ENCODE measurements at places on chromosomes 2 and 18. TPM values are rescaled to one million over a fixed set of nuclear protein-coding genes. Genes with fewer than 3 reads are reported as not detected.

EPAS1 gene
- total RNA-seq: 132 TPM

GRCh38 chr2:217459680-217460405 lies 543.0 kb downstream of the TNS1 start:
- DNase-seq: no peak

- peak; percentile 14 for DNase-seq
Measured at GRCh38 chr2:66240286-66240685, 194.6 kb upstream of the MEIS1 start.

DNA sequence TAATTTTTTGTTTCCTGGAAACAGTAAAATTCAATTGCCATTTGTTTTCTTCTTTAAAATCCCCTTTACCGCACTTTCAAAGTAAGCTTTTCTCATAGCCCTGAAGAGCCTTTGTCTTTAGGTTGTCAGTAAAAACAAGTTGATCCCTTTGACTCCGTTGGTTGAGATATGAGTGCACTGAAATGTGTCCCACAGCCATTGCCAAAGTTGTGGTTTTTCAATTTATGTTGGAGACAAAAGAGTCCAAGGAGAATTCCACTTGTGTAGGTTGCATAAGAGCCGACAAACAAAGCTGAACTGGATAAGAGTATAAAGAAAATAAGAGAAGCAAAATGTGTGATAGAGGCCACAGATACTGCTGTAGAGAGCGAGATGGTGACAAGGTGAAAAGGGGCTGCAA lies 26.1 kb upstream of the HNMT start:
- peak; percentile 57 for DNase-seq

C2orf68 gene
- 26.8 TPM for total RNA-seq

TUBB8B gene
- total RNA-seq: 0.32 TPM

GRCh38 chr2:38330754-38331153 lies 46.3 kb downstream of the ATL2 start:
- no peak for DNase-seq

GRCh38 chr18:11310476-11311086 lies 161.2 kb upstream of the PIEZO2 start:
- DNase-seq: peak; percentile 31

DRC1 gene
- not detected for total RNA-seq

TMEFF2 gene
- total RNA-seq: not detected

ANKRD62 gene
- not detected for total RNA-seq

CREG2 gene
- not detected for total RNA-seq

DNA sequence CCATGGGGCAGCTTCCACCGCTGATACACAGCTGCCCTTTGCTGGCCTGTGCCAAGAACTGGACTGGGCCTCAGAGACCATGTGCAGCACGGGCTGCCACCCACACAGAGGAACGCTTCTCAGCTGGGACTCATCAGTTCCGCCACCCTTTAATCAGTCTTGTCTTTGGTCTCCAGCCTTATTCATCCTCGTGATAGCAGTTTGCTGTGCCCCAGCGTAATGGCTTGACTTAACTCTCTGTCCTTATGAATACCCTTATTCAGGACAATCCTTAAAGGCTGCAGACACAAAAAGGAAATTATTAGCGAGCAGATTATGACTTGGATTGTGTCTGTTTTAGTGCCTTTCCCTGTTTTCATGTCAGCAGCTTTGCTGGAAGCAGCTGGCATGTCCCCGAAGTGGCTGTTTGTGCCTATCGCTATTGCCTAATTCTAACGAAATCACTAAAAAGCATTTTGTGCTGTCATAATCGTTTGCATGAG lies 108.9 kb upstream of the DAPL1 start:
- no peak for DNase-seq

DNA sequence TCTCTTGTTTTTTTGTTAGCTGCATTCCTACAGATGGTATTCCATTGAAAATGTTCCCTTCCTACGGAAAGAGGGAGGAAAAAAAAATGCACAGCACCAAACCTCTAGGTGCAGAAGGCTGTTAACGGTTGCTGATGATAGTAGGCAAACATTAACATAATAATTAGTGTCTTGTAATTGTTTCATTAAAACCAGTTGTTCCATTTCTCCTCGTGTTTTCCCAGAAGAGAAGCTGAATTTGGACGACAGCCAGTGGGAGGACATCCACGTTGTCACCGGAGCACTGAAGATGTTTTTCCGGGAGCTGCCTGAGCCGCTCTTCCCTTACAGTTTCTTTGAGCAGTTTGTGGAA lies 494.7 kb downstream of the ARHGAP15 start:
- no peak for DNase-seq

SIX2 gene
- total RNA-seq: under 0.01 TPM

DTNA gene
- 6.8 TPM for total RNA-seq

NOSTRIN gene
- 0.43 TPM for total RNA-seq

ALK gene
- not detected for total RNA-seq

GRCh38 chr2:141137122-141137693 lies 993.6 kb downstream of the LRP1B start:
- peak; percentile 2 for DNase-seq

MYO7B gene
- not detected for total RNA-seq

DNA sequence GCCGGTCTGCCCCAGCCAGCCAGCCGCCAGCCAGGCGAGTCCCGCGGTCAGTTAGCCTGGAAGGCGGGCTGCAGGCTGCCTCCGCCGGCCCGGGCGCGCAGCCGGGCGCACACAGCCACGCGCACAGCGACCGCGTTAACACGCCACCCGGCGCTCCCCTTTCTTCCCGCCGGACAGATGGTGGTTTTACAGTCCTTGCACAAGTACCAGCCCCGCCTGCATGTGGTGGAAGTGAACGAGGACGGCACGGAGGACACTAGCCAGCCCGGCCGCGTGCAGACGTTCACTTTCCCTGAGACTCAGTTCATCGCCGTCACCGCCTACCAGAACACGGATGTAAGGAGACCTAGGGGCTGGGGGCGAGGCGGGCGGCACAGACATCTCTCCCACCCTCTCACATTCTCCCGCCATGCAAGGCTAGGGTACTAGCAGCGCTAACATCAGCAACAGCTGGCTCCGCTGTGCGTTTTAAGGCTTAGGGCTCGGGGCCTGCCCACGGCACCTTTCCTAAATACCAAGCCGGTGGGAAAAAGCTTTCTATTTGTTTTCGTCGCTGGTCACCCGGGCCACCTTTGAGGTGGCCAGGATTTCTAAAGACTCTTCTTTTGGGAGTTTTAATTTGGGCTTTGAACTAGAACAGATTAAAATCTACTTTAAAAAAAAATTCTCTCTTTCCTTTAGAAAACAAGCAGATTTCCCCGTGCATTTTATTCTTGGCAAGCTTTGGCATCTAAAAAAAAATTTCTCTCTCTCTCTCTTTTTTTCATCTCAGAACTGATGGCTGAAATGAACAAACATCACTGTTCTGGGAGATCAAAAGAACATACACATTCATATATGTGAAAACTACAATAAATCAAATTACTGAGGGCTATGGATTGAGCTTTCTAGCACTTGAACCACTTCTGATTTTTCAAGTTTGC lies 2.9 kb downstream of the TBR1 start:
- peak; percentile 27 for DNase-seq

GRCh38 chr18:33239298-33239697 lies 201.2 kb downstream of the CCDC178 start:
- no peak for DNase-seq

SLC9A2 gene
- total RNA-seq: not detected

- DNase-seq: peak; percentile 24
Measured at GRCh38 chr2:18930971-18931370, 341.6 kb upstream of the NT5C1B start.

GRCh38 chr2:159432610-159433009 lies 146.1 kb upstream of the WDSUB1 start:
- DNase-seq: no peak

METTL21A gene
- 13.0 TPM for total RNA-seq

GRCh38 chr2:32271063-32271462 lies 6.4 kb upstream of the NLRC4 start:
- DNase-seq: no peak

DNA sequence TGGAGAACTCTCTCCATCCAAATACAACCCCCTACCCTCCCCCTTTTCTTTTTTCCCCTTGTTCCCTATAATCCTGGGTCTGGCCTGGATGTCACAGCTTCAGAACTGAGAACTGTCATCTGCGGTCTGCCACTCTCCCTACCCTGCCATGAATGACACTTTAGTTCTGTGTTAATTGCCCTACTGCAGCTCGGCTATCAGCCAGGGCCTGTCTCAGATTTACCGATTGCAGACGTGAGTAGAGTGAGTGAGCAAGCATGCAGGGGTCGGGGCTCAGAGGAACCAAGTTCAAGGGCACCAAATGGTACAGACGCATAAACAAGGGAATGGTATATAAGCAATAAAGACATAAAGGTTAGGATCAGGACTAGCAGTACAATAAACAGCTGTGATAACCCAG lies 967.8 kb downstream of the BCL11A start:
- no peak for DNase-seq

GRCh38 chr2:3443083-3443482 lies 63.6 kb downstream of the TRAPPC12 start:
- DNase-seq: no peak

RHBDD1 gene
- total RNA-seq: 38.9 TPM

CCDC74B gene
- total RNA-seq: 4.3 TPM

DNA sequence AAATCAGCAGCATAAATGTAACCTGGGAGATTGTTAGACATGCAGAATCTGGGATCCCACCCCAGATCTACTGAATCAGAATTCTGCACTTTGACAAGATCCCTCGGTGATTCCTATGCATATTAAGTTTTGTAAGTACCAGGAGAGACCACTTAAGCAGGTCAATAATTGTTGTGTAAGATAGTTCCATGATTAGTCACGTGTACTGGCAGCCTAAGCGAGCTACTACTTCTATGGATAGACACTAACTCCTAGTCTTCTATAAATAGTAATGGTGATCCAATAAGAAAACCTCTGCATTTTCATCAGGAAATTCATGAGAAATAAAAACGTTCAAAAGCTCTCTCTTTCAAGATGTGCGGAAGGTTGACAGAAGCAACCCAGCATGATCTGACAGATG lies 988.2 kb upstream of the CHAC2 start:
- DNase-seq: no peak

RGPD4 gene
- total RNA-seq: not detected

GRCh38 chr2:181585732-181586131 lies 71.2 kb downstream of the CERKL start:
- DNase-seq: no peak

DNA sequence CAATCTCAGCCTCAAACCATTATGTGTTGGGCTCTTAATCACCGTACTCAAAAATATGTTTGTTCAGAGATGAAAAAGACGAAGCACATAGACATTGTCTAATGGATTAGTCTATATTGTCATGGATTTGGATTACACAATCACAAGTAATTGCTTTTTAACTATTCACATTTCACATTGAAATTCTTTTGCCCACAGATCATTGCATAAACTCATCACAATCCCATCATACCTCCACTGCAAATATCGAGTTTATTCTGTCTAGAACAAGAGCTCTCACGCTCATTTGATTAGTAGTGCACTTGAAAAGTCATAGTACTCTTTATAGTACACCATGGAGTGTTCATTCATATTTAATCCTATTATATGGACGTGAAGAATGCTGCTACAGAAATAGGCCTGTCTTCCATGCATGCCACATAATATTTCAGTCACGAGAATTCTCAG lies 97.9 kb upstream of the SOX11 start:
- DNase-seq: no peak

DNA sequence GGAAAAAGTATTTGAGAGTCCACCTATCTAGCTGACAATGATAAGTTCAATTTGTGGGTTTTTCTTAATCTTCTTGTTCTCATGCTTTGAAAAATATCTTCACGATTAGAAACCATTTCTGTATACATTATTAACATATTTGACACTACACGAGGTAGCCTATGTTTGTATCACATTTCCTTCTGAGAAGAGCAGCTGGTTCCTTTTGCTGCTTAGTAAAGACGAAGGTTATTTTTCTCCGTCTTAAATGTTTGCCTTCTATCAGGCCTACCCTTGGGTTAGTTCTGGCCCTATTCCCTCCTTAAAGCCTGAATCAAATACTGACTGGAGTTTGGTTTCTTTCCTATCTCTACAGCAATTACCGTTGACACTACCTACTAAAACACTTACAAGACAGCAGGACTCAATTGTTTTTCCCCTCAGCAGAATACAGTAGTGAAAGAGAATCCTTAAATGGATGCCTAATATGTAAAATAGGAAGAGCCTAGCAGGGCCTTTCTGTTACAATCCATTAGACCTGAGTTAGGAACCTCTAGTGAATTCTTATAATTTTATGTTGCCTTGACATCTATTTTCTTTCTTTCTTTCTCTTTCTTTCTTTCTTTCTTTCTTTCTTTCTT lies 790.4 kb downstream of the EPHA4 start:
- DNase-seq: no peak

DNA sequence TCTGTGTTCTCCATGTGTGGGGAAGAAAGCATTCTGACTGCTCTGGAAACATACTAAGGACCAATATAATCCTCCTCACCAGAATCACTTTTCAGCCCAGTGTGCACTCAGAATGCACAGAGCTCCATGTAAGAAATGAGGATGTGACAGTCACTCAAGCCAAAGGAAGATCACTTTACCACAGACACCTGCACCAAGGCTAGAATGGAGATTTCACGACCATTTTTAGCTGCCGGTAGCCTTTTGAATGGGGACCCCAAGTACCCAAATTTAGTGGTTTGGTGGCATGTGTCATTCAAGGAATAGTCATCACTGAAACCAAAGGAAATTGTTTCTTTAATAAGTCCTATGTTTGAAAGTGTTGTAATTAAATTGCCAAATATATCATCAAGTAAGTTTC lies 613.2 kb upstream of the ACVR2A start:
- DNase-seq: no peak

DNA sequence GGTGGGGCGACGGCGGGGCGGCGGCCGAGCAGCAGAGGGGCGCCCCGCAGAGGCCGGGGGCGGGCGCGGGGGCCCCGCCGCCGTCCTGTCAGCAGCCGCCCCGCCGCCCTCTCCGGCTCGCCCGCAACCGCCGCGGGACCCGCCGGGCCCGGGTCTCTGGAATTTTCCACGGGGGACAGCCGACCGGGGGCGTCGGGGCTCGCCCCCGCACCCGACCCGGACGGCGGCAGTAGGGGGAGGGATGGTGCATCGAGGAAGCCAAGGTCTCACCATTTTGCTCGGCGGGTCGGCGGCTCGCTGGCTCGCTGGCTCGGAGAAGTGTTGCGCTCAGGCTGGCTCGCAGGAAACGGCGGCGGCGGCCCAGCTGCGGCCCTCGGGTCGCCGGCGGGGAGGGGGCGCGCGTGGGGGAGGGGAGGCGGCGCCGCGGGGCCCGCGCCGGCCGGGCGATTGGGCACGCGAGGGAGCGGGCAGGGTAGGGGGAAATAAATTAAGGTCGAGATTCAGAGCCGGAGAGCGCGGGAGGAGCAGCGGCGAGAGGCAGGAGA lies 405 bp downstream of the PPP3R1 start:
- DNase-seq: peak; percentile 31

TLX2 gene
- total RNA-seq: not detected

DNA sequence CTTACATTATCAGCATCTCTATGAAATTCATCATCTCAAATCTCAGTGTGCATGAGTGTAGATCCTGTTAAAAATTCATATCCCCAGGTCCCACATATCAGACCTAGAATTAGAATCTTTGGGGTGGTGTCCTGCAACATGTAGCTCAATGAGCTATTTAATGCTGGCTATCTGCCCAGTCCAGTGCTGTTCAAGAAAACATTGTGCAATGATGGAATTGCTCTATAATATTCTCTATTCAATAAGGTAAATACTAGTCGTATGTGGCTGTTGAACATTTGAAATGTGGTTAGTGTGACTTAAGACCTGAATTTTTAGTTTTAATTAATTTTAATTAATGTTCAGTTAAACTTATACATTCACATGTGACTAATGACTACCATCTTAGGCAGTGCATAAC lies 127.4 kb downstream of the NOL4 start:
- peak; percentile 11 for DNase-seq

GRCh38 chr2:220930271-220931076 lies 641.6 kb downstream of the EPHA4 start:
- peak; percentile 1 for DNase-seq

BUB1 gene
- 37.1 TPM for total RNA-seq
